ENCODE measurements at places on chromosomes 7 and 10.

- DNase-seq, result no peak
Observed at GRCh38 chr7:122588621-122589020, 110.3 kb downstream of the RNF133 start.

GRCh38 chr10:78286186-78286585, 252.5 kb downstream of the RPS24 start:
- DNase-seq, result no peak

- DNase-seq, result no peak
Observed at GRCh38 chr10:95280637-95281036, 10.2 kb downstream of the PDLIM1 start.

DNA sequence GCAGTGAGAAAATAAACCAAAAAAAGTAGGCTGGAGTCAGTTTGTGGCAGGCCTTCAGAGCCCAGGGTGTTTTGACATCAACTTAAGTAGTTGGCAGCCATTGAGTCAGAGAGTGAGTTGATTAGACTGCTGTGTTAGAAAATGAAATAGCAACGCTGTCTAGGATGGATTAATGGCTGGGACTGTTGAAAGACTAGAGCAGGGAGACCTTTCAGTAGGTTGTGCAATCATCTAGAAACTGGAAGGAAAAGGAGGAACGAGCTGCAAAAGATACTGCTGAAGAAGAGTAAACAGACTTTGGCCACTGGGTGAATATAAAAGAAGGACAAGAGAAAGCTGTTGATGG, 28.6 kb upstream of the TRIL start:
- DNase-seq, result no peak

GRCh38 chr10:64977915-64978314, 1456.7 kb downstream of the REEP3 start:
- no peak for DNase-seq

DNA sequence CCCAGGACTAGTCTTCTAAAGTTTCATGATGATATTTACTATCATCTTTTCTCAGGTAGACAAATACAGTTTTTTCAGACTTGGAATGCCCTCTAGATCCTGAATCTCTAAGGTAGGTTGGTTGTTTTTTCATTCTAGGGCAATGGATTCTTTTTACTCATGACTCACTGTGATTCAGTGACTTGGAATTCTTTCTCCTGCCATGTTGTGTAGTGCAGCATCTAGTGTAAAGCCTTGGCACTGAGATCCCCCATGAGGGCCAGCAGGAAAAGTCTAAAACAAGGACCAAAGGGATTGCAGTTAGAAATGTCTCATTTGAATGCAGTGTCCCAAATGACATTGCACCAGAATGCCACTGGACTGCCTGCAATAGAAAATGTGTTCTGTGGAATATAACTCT, 430.4 kb downstream of the NEBL start:
- DNase-seq, result no peak

DNA sequence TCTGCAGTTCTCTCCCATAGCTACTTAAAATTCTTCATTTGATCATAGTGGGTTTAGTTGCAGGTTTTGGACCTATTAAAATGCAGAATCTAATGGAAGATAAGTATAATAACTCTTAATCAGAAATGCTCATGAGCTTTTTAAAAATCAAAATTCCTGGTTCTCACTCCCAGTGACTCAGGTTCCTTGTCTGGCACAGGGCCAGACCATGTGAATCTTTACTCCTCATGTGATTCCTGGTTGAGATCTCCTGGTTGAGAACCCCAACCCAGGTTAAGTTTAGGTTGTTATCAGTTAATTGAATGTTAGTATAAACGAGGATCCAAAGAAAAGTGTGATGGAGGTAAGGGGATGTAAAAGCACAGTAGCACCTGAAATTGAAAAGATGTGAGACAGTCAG, 17.5 kb upstream of the TRUB1 start:
- no peak for DNase-seq

DNA sequence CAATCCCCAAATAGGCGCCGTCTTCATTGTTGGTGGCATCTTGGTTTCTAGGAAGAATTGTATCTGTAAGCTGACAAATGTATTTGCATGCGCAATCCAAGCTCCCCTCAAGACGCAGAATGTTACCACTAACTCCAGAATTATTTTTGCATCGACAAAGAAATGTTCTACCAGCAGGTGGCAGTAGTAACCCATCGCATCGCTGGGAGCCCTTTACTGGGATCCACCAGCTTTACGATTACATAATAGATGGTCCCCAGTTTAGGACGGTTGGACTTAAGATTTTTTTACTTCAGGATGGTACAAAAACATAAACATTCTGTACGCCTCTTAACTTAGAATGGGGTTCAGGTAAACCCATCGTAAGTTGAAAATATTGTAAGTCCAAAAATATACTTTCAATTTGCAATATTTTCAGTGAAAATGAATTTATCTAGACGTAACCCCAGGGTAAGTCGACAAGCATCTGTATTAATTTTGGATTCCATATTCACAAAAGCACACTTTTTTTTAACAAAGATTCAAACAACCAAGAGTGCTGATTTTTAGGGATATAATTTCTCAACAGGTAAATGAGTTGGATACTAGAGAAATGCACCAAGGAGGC, 114.0 kb upstream of the COBL start:
- peak; percentile 59 for DNase-seq

GRCh38 chr10:124691002-124691401, 53.2 kb downstream of the FAM53B start:
- no peak for DNase-seq

DNA sequence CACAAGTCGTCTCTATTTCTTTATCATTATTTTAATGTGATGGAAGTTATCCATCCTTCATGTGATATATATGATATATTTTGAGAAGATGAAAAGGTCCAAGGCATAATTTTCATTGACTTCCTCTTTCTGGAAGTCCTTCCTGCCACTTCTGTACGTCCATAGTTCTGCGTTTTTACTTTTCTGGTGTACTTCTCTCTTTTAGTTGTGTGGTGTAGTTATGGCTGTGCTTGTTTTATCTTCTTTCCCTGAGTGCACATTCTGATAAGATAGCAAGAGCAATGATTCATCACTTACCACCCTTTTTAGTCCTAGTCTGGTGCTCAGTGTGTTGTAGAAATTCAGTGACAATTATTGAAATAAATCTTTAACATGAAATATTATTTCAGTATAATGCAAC, 231.3 kb upstream of the FERD3L start:
- DNase-seq, result no peak

DNA sequence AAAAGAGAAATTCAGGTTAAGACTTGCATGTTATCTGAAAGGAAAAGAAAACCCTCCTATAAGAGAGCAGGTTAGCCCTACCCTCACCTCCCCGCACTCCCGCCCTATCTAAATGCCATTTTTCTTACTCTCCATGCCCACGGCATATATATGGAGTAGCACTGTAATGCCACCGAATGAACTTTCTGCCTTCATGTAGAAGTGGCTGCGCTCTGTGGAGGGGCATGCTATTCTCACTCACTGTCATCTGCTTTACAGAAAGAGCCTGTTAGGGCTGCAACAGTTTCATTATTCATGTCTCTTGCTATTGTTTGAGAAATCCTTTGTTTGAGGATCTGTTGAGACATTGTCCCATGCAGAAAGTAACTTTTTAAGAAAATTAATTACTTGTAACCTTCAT, 1190.6 kb downstream of the SORCS1 start:
- DNase-seq, result no peak

- no peak for DNase-seq
Observed at GRCh38 chr7:34904987-34905386, 132.3 kb downstream of the DPY19L1 start.

- no peak for DNase-seq
Observed at GRCh38 chr7:99840136-99840869, 12.5 kb downstream of the CYP3A43 start.

DNA sequence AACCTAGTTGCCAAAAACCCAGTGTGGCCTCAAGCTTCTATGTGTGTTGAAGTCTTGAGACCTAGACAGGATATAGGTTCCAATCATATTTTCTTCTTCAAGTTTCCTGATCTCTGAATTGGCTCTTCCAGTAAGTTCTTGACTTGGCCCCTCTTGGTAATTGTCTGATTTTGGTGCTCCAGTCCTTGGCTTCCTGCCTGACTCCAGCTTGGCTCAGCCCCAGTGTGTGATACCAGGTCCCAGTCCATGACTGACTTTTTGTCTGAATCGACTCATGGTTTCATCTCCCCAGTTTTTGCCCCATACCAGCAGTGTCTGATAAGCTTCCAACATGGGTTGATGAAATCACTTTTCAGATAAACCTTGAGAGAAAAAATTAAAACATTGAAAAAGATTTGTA, 72.3 kb downstream of the FAS start:
- DNase-seq, result no peak

GRCh38 chr10:69160809-69161241, 19.2 kb upstream of the SUPV3L1 start:
- no peak for DNase-seq

DNA sequence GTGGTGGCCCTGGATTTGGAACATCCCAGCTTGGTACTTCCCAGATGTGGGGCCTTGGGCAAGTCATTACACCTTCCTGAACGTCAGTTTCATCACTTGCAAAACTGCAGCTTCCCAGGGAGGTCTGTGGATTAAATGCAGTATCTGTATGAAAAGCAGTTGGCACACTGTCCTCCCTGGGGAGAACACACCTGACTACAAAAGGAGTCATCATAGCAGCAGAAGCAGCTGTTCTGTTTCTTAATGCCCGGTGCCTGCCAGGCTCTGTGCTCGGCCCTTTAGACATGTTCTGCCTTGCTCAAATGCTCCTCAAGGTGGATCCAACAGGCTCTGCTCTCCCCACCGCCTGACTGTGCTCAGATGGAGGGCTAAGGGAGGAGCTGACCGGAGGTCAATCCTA, 31.0 kb downstream of the CDCA7L start:
- DNase-seq, result no peak

GRCh38 chr7:83301416-83301815, 138.7 kb upstream of the PCLO start:
- no peak for DNase-seq

DNA sequence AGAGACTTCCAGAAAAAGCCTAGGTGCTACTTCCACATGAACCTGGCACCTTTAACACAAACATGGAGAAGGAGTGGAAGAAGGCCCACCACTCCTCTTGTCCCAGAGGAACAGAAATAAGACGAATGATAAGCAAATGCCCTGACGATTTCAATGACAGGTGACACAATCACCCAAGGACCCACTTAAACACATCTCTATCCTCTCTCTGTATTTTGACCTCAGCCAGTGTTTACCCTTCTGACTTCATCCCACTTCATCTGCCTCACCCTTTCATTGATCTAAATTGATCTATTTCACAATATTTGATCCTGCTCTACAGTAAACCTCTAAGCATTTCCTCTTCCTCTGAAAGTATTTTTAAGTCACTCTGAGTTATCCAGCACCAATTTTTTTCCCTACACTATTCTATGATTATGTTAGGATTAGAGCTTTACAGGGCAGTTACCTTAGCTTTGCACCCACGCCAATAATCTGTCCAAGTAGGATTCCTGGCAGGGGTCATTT, 9.1 kb downstream of the GOT1 start:
- DNase-seq, result no peak

GRCh38 chr7:136857573-136857972, 10.9 kb upstream of the CHRM2 start:
- no peak for DNase-seq

DNA sequence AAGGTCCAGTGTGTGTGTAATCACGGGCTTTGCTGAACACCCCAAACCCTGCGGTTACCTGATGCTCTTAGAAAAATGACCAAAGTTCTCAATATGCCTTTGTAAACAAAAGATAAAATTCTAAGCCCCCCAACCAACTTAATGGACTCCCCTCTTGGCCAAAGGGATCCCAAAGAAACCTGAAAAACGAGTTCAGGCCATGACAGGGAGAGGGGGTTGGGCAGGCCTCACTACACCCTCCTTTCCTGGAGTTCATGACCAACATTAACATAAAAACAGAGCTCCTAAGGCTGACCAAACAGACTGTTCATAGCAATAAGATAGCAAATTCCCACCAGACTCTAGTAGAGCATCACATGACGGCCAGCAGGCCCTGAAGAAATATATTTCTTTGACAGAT, 3.0 kb upstream of the VIPR2 start:
- no peak for DNase-seq

DNA sequence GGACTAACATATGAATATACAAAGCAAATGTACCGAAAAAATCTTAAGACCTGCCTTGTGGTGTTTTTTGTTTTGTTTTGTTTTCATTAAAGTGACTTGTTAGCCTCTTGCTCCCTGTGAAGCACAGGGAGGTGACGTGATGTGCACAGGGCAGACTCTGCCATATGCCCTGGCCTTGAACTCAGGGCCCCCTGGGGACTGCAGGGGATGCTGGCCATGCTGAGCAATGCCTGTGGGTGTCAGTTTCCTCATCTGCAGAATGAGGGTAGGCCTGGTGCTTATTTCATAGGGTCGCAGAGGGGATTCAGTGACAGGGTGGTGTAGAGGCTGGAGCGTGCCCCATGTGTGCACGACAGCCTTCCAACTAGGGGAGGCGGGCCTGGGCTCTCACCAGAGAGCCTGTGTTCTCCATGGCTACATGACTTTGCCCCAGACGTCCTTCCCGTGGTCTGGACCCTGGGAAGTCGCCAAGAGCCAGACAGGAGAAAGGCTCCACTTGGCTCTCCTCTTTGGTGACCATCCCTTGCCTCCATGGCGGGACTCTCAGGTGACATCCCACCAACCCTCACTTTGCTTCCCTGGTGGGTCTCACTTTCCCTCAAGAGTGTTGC, 14.5 kb downstream of the EGFR start:
- no peak for DNase-seq
